ENCODE measurements at places on chromosomes 7 and 10.

- DNase-seq = no peak
Measured at GRCh38 chr7:28957064-28957750, 923 bp downstream of the TRIL start.

- DNase-seq = no peak
Measured at GRCh38 chr10:45150997-45151396, 150.3 kb downstream of the ZNF22 start.

DNA sequence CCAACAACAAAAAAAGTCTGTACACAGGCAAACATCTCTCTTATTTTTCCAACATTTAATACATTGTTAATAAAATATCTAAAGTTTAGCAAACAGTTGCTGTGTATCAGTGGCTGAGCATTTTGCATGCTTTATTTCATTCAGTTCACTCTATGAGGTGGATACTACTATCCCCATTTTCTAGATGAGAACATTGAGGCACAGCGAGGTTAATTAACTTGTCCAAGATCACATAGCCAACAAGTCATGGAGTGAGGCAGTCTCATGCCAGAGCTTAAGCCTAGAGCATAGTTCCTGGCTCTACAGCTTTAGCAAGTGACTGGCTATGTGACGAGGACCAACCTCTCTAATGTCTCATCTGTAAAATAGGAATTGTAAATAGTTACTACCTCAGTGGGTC lies 4.4 kb downstream of the GATAD1 start:
- no peak for DNase-seq

DNA sequence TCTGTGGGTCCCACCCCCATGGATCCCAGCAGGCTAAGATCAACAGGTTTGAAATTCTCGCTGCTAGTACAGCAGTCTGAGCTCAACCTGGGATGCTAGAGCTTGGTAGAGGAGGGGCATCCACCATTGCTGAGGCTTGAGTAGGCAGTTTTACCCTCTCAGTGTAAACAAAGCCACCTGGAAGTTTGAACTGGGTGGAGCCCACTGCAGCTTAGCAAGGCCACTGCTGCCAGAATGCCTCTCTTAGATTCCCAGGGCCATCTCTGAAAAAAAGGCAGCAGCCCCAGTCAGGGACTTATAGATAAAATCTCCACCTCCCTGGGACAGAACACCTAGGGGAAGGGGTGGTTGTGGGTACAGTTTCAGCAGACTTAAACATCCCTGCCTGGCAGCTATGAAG lies 190.0 kb upstream of the CACNA2D1 start:
- DNase-seq = no peak

DNA sequence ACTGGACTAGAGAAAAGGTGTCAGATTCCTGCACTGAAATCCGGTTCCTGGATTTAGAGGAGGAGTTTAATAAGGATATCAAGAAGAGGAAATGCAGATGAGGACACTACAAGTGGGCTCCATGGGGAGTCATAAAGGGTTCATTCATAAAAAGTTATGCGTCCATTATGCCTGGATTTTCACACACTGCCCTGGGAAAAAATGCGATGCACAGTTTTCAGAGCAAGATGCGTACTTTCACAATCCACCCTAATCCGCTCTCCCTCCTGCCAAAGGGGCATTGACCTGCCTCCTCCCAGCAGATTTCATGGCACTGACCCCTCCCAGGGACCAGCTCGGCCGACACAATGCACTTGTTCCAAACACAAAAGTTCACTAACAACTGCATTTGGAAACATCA lies 42.2 kb upstream of the OPALIN start:
- no peak for DNase-seq

DNA sequence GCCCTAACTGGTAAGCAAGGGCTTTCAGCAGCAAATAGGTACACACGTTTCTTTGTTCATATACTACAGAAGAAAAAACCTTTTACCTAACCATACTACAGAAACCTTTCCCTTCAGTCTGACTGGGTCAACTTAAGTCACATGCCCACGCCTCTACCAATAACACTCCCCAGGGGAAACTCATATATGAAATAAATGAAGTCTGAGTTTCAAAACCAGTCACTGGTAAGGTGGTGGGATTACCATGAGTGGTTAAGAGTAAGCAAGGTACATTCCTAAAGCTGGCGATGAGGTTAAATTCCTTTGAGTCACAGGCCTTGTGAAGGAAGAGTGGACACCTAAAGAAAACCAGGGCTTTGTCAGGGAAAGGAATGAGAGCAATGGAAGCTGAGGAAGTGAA lies 21.4 kb upstream of the KIF20B start:
- DNase-seq = no peak

GRCh38 chr7:43766564-43766963 lies 8.1 kb downstream of the BLVRA start:
- no peak for DNase-seq

DNA sequence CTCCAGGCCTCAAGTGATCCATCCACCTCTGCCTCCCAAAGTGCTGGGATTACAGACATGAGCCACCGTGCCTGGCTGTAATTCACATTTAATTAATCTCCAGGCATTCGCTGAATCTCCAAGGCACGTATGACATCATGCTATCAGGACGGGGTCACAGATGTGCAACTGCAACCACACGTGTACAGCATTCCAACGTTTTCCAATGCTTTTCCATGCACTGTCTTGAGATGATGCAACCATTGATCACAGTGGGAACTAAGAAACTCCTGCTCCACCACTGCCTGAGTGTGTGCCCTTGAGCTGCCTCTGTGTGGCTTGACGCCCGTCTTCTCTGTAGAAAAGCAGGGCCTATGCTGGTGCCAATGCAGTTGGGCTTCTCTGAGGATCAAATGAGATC lies 119.8 kb upstream of the LYZL2 start:
- no peak for DNase-seq

DNA sequence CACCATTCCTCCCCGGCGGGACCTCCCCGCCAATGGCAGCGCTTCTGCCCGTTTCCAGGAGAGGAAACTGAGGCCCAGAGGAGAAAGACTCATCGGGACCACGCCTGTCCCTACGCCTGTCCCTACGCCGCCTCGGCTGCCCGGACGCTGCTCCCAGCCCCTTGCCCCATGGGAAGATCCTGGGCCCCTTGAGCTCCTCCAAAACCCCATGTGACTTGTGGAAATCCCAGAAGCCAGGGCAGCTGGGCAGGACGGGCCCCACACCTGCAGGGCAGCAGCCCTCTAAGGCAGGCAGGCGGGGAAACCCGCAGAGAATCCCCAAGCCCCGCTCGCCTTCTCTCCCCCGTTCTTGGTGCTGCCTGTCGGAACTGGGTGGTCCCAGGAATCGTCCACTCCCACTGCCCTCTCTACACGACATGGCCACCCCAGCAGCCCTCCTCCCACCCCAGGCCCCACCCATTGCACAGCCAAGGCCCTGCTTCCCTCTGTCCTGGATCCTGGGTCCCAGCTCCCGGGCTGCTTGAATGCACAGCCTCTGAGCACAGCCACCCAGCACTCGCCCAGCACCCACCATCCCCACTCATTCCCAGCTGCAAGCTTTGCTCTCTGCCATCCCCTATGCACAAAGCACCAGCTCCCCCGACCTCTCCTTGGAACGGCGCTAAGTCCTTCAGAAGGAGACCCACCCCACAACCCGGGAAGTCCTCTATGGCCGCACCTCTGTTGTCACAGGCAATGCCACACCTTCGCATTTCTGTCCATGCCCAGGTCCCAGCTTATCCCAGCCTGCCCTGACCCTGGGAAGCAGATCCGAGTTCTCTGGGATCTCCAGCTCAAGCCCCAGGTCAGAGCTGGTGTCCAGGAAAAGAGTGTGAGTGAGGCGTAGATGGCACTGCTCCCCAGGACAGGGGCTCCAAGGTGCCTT lies 50.6 kb downstream of the SLC29A4 start:
- DNase-seq = no peak

- DNase-seq = no peak
Measured at GRCh38 chr7:54076616-54077015, 465.6 kb upstream of the VSTM2A start.

GRCh38 chr7:38318241-38318640 lies 44.8 kb upstream of the TARP start:
- no peak for DNase-seq

- peak; percentile 93 for DNase-seq
Measured at GRCh38 chr7:142556740-142557139, 192.5 kb upstream of the PRSS1 start.

- DNase-seq = no peak
Measured at GRCh38 chr7:129146237-129146979, 1.9 kb downstream of the TSPAN33 start.

- no peak for DNase-seq
Measured at GRCh38 chr7:147415991-147416390, 1174.6 kb upstream of the C7orf33 start.

- DNase-seq = no peak
Measured at GRCh38 chr10:89219513-89220218, 12.5 kb upstream of the CH25H start.

DNA sequence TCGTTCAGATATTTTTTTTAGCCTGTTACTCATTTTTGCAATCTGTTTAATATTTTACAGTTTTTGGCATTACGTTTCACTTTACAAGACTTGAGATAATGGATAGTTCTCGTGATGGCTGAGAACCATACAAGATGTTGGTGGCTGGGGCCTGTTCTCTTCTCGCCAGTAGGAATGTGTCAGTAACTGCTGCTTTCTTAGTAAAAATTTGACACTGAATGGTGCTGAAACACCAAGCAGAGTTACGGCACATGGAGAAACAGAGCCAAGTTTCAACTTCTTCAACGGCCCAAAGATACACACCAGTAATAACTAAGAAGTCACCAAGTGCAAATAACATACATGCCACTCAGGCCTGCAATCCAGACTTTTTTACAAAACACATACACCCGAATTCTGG lies 130.4 kb downstream of the NRP1 start:
- no peak for DNase-seq

GRCh38 chr7:140134039-140134438 lies 42.7 kb downstream of the KDM7A start:
- DNase-seq = no peak

GRCh38 chr7:108286290-108286904 lies 156.2 kb upstream of the LAMB4 start:
- DNase-seq = no peak

- no peak for DNase-seq
Measured at GRCh38 chr7:29457565-29458011, 106.0 kb upstream of the PRR15 start.

DNA sequence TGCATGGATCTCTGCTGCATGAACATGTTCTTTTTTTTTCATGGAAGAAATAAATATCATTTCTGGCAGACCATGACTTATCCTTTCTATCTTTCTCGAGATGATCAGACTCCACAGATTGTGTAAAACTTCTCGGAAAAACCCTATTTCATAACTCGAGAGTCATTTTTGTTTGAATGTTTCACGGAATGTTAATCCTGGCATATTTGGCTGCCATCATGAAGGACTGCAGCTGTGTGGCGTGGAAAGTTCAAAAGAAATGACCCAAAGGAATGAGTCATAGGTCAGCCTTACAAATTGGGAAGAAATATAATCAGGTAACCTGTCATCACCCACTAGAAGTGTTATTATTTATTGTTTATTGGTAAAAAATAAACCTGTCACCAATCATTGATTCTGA lies 566.8 kb downstream of the SDK1 start:
- no peak for DNase-seq

DNA sequence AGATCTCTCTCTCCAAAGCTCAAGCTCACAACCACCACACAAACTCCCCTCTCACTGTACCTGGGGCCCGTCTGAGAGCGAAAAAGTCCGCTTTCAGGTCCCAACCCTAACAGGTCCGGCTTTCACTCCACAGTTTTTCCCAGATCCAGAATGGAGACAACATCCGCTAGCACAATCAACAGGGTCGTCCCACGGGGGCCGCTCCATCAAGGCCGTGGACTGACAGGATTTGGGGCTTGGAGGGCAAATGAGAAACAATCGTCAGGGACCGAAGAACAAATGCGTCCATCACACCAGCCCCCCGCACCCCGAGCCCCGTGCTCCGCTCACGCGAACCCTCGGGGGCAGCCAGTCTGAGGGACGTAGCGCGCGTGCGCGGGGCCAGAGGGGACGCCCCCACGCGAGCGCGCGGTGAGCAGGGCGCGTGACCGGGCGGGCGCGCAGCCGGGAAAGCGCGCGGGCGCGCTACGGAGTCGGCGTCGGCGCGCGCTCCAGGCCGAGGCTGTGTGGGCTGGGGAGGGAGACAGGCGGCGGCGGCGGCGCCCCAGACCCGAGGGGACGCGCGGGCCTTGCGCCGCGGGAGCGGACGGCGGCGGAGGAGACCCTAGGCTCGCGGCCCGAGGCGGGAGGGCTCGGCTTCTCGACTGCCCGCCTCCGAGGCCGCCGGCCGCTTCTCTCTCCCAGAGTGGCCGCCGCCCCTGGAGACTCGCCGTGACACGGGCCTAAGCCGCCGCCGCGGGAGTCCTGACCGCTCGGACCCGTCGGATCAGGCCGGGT lies at the start of gene SLK:
TSS of gene SLK (plus strand) at position 470 of the 777 bp plus-strand sequence. CDS start 606 bp downstream, outside the sequence.
- peak; percentile 67 for DNase-seq

- no peak for DNase-seq
Measured at GRCh38 chr10:22442063-22442462, 96.8 kb downstream of the SPAG6 start.

DNA sequence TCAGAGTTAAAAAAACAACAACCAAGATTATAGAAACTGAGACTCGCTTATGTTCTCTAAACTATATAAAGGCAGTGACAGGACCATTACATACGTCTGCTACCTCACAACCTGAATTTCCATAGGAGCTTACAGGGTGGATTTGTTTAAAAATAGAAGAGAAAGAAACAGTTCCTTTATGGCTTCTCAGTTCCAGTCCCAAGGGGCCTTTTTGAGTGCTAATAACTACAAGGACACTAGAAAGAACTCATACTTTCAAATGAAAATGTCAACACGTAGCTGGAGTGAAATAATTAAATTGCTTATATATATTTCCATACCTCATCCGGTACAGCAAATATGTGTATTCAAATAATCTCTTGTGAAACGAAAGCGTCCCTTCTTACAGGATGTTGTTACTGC lies 19.7 kb downstream of the TSPAN12 start:
- no peak for DNase-seq

DNA sequence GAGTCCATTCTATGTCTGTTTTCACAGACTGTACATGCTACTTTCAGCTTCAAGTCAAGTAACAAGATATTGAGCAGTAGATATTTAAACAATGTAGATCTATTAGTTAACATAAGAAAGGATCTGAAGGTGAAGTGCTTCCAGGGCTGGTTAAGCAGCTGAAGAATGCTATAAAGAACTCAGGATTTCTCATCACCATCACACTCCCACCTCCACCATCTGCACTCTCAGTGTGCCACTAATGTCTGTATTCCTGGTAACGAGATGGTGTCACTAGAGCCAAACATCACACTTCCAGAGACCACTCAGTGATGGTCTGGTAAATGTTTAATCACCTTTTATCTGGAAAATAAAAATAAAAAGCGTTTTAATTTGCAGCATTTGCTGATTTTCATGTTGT lies 224.0 kb upstream of the FERD3L start:
- DNase-seq = no peak
